SW480 (cell line): ENCODE measurements at places on chromosomes 7 and 10.

DNA sequence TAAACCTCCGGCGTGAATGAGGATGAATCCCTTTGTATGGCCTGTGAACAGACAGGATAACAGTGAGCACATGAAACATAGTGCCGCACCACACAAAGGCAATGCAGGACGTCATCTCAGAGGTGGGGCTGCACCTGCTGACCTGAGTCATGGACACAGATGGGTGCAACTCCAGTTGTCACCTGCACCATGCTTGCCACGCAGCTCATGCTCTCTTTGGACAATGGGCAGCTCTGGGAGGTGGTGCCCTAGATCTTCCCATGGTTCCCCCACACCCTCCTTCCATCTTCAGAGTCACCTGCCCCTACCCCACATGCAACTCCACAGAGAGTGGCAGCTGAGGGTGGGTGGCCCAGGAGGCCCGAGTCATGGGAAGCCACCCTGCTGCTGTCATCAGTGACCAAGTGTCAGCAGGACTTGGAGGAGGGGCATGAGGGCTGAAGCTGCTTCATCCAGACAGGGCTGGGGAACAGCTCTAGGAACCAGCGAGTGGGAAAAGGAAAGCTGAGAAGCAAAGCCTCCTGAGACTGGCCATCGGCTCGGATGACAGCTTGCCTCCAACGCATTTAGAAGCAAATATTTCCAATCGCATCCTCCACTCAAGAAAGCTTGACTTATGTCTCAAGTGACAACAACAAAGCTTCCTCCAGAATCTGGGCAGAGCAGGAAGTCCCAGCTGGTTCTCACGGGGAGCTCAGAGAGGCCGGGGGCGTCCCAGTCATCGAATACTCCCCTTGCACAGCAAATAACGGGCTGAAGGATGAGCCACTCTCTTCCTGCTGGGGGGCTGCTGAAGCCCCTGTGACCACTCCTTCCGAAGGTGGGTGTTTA, 27.1 kb downstream of the VIPR2 start:
- no peak for DNase-seq

DNA sequence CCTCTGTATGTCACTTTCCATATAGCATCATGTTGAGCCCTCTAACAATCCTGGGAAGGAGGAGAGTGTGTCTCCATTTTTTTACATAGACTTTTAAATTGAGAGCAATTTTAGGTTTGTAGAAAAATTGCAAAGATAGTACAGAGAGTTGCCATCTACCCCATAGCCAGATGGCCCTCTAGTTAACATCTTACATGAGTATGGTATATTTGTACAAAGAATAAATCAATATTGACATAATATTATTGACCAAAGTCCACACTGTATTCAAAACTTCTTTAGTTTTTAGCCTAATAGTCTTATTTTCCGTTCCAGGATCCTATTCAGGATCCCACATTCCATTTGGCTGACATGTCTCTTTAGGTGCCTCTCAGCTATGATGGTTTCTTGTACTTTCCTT, 274.6 kb upstream of the PLPP4 start:
- DNase-seq, result no peak

DNA sequence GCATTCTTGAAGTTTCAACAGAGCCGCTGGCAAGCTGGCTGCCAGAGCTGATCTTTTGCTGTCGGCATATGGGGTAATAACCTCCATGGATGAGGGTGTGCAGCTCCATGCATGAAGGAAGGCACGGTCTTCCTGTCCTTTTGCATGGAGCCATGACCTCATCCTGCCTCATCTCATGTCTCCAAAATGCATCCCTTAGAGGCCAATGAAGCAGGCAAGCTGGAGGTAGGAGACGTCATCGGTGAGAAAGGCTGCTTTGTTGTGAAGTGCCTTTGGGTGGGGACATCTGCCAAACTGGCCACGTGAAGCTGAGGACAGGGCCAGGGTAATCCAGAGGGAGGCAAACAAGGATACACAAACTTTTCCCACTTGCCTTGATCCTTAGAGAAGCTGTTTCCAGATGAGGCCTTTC, 161.5 kb upstream of the TBX20 start:
- no peak for DNase-seq

DNA sequence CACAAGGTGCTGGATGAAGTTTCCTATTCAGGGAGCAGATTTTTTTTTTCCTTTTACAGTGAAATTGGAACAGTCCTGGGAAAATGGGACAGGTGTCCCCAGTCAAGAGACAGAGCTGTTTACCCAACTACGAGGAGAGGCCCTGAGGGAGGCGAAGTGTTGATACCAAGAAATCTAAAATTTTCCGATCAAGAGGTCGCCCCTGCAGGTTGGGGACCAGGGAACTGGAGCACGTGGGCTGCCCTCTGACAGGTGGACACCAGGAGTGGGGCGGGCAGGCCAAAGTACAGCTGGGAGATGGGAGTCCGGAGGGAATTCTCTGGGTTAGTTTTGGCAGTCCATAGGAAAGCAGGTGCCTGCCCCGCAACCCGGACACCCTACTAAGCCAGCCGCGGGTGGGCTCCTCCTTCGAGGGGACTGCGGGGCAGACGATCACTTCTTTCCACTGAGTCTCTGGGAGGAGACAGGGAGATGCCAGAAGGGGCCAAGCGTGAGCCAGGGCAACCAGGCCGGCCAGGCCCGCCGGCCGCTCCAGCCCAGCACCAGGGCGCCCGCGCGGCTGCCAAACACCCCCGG, 965 bp upstream of the CAMK1D start:
- no peak for DNase-seq

GRCh38 chr10:90858461-90858968, 676 bp upstream of the HTR7 start:
- no peak for DNase-seq
